Breast epithelium (tissue), 4 donors: ENCODE measurements at places on chromosomes 3 and 15.

GRCh38 chr3:150312018-150312657 is 96.0 kb upstream of the TSC22D2 start:
- DNase-seq = no peak

DNA sequence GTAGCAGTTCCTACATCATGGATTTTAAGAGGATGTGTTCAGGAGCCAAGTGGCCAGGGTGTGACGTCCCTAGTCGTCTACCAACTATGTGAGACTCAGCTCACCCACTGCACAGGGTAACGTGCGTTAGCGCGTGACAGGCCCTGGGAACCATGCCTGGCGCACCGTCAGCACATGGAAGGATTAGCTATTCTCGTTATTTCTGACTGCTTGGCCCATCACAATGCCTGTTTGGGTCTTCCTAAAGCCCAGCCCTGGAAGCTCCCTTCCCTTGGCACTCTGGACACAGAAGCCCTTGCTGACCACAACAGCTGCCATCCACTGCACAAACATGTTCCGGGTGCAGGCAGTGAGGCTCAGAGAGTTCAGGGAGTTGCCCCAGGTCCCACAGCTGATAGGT is 91.0 kb upstream of the RPL32 start:
- DNase-seq = no peak

- no peak for DNase-seq
These were observed 114.8 kb downstream of the OXNAD1 start for GRCh38 chr3:16379838-16380237.

DNA sequence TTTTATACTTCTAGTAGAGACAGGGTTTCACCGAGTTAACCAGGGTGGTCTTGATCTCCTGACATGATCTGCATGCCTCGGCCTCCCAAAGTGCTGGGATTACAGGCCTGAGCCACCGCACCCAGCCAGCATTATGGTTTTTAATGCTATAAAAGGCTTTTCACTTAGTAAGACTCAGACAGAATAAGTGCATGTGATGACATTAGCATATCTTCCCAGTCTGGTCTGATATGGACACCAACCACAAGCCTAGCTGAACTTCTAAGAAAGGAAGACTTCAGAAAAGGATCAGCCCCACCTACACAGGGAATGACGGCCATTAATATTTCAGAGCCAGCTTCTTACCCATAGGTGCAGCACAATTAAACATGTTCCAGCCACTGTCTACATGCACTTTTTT is 27.0 kb downstream of the GRK7 start:
- no peak for DNase-seq

- DNase-seq = peak; percentile 54
These were observed 142.3 kb upstream of the WNT5A start for GRCh38 chr3:55629432-55629831.

GRCh38 chr3:48344867-48345507 is 11.5 kb upstream of the SPINK8 start:
- DNase-seq = no peak

GRCh38 chr3:151305775-151306151 is 10.9 kb downstream of the GPR87 start:
- no peak for DNase-seq

GRCh38 chr3:42180901-42181300 is 85.1 kb downstream of the CCK start:
- no peak for DNase-seq
